Skeletal muscle cell (primary cell): ENCODE measurements at places on chromosomes 16 and 17.

DNA sequence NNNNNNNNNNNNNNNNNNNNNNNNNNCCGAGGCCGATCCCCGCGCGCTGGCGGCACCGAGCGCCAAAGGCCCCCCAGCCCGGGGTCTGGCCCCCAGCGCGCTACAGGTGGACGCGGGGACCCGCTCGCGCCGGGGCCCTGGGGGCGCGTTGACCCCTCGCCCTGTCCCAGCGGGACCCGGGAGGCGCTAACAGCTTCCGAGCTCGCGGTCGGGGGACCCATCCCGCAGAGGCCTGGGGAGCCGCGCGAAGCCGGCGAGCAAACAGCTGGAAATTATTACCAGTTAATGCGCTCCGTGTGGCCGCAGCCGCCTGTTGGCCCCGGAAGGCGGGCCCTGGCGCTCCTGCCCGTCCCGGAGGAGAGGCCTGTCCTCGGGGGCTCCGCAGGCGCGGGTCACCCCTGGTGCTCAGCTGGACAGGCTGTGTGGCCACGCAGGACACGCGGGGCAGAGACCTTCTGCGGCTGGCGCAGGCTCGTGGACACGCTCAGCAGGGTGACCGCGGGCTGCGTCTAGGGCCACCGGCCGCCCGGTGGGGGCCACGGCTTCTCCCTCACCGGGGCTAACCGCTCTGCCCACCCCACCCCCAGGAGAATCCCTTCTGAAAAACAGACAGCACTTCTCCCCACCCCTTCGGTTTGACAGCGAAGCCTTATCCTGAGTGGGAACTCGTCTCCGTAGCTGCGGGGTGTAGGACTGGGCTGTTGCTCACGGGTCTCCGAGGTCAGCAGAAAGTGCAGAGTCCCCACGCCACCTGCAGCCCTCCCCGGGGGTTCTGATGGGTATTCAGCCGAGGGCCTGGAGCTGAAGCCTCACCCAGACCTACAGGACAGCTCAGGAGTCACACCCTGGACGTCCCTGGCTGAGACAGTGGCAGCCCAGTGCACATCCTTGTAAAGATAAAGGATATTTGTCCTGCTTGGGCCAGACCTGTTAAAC lies 138.7 kb upstream of the RPH3AL start:
- DNase-seq: no peak

- no peak for DNase-seq
These were observed 9.2 kb upstream of the CCL13 start for GRCh38 chr17:34347063-34347462.

- DNase-seq: no peak
These were observed 95.3 kb downstream of the CMIP start for GRCh38 chr16:81539759-81540472.

- DNase-seq: no peak
These were observed 217.3 kb downstream of the NTN1 start for GRCh38 chr17:9238340-9239245.

GRCh38 chr17:79097226-79098055 lies 22.8 kb downstream of the ENGASE start:
- DNase-seq: no peak

DNA sequence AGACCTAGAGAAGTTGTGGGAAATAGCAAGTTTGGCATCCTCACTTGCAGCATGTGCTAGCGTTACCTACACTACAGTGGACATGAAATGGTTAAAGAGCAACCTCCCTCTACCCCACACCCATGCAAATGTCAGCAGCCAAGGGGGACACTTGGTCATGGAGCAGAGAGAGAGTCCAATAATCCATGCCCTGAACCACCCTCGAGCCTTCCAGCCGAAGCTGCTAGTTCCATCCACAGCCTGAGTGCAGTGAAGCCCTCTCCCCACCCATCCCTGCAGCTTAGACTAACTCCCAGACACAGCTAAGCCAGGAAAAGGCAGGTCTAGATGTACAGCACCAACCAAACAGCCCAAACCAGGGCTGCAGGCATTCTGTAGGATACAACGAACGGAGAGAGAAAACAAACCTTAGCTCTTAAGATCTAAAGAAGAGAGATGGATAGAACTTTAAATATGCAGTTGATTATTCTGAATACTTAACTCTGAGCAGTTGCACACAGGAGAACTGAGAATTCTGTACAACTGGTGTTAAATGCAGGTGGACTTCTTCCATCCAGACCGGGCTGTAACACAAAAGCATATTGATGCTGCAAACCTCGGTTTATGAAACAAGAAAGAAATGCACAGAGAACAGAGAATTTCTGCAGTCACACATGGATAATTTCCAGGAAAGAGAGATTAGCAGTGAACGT lies 93.8 kb downstream of the SALL1 start:
- DNase-seq: no peak

- DNase-seq: no peak
These were observed 33.8 kb downstream of the CTU2 start for GRCh38 chr16:88739977-88740726.

DNA sequence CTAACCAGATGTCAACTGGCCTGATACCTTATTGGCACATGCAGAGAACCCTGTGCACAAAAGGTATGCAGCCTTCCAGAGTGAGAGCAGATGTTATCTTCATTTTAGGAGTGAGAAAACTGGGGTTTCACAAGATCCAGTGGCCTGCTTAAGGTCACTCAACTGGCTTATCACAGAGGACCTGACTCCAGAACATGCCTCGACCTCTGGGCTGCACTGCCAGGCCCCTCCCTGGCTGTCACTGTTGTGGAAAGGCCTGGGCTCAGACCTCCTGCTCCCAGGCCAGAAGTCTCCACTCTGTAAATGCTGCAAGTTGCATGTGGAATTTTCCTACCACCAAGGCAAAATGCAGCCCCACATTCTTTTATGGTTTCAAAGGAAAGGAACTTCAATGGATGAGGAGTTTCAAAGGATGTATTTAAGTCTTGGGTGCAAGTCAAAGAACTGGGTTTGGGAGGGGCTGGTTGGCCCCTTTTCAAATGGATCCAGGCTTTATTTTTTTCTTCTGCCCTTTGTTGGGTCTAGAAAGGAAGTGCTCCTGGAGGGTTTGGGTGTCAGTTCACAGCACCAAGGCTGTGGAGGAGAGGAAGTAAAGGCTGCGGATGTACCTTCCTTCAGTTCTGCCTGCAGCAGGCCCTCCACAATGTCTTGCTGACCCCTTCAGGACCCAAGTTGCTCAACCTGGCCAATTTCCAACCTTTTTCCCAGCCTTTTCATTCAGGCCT lies 30.4 kb upstream of the SMPD3 start:
- DNase-seq: no peak

DNA sequence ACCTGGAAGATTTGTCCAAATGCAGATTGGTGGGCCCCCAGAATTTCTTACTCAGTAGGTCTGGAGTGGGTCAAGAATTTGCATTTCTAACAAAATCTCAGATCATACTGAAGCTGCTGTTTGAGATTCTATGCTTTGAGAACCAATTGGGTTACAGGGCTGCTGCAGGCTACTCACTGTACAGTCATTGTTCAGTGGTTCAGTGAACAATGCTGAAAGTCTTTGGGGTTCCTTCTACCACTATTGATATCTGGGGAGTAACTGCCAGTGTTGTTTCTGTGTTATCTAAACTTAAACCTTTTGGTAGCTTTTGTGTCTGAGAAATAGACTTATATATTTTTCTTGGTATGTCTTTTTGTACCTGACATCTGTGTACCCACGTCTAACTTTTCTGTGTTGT lies 187.5 kb downstream of the TANC2 start:
- DNase-seq: no peak

DNA sequence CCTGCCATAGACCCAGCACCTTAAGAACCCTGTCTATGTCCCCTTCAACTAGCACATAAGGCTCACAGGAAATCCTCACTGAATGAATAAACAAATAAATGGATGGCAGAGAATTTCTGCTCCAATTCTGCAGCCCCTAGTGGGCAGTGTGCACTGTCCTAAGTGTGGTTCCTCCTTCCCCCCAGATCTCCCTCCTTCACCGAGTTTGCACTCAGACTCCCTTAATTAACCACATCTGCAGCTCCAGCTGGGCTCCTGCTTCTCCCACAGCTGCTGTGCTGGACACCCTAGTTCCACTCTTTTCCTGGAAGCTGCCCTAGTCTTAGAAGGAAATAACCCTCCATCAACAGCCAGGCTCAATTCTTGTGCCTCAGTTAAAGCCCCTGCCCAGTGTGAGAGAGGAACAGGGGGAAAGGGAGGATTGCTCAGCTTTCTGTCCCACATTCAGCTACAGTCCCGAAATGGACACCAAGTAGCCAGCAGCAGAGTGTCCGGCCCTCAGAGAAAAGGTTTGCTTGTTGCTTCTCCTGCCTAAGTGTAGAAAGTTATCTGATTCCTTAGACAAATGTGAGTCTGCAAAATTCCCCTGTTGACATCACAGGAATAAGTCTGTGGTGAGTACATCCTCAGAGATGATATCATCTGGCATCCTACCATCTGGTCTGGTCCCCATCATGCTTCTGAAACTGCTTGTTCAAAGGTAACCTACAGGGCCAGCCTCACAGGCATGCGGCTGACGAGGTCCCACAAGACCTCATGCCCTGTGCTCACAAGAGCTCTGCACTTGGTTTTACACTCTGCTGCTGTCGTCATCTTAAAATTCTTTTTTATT lies 12.3 kb downstream of the LRRC3C start:
- peak; percentile 88 for DNase-seq
